Hematopoietic multipotent progenitor cell treated with erythropoietin and hydrocortisone succinate and interleukin-3 and kit ligand, for 8 days (in vitro differentiated cells): ENCODE measurements at places on chromosomes 12 and 14.

DNA sequence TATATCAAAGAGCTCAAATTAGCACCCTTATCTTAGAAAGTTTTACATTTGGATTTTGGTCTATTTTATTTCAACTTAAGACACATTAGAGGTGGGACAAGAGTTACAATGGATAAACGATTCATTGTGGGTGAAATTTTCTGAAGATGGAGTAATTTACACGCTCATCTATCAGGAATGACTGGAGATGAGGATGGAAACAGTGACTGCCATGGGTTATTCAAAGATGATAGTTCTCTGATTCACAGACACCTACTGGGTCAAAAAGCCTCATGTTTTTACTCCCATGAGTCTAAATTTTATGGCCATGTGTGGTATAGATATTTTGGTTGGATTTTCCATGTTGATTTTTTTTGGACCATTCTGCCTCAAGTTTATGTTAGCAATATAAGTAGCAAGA is 22.1 kb downstream of the SAMD4A start:
- DNase-seq, result no peak

- no peak for DNase-seq
These were observed 7.4 kb downstream of the TCP11L2 start for GRCh38 chr12:106309671-106310505.

- DNase-seq, result peak; percentile 70
These were observed 40.3 kb downstream of the SUSD6 start for GRCh38 chr14:69651664-69652063.

- no peak for DNase-seq
These were observed 374.7 kb downstream of the APAF1 start for GRCh38 chr12:99019798-99020197.

DNA sequence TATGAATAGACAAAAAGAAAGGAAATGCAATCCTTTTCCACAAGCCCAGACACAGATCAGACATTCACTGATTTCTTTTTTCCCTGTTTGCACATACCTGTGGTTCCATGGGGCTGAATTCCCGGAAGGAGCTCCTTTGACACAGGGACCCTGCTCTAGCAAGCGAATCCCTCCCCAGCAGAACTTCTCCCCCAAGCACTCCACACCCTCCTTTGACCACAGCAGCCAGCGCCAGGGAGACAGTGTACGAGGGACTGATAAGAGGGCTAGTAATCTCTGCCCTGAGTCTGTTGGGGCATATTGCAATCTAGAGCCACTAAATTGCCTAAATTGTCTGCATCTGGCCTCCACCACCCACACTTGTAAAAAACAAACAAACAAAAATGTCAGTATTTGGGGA is 83.4 kb upstream of the NTF3 start:
- peak; percentile 42 for DNase-seq

DNA sequence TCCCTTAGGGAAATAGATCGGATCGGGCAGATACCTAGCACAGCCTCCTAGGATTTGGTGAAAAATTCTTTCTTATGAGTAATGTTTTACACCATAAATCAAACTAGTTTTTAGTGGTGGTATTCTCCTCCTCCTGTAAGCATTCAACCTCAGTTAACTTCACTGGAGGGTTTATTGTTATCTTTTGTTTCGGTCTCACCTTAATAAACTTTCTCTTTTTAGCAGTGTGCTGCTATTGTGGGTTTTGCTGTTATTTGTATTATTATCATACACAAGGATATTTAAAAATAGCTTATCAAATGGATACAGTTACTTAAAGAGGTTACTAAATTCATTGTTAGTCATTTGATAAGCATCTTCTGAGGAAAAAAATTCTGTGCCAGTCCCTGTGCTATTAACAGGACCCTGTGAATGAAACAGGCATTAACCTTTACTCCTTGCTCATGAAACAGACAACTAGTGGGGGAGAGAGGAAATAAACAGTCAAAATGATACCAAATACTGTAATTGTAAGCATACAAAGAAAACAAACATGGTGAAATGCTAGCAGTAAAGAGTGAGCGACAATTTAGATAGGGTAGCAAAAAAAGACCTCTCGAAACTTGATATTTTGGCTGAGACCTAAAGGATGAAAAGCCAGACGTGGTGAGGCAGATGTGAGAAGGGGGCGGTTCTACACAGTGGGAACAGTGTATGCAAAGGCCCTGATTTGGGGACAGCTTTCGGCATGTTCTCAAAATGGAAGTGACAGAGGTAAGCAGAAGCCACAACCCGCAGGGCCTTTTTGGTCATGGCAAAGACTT is 178.7 kb upstream of the SOX5 start:
- DNase-seq, result no peak

DNA sequence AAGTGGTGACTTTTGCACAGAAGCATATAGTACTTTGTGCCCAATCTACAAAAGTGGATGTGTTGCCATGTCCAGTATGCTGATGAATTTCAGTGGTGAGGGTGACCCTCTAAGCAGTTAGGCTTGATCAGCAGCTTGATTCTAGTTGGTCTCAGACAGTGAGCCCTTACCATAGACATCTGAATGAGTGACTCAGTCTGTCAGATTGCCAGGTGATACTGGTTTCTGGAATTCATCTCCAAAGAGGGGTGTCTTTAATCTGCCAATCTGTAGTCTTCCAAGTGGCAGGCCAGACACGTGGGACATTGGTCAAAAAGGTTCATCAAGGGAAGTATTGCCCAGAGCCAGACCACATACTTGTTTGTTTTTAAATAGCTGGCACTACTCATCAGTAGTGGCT is 187.4 kb upstream of the SLC16A7 start:
- DNase-seq, result no peak

DNA sequence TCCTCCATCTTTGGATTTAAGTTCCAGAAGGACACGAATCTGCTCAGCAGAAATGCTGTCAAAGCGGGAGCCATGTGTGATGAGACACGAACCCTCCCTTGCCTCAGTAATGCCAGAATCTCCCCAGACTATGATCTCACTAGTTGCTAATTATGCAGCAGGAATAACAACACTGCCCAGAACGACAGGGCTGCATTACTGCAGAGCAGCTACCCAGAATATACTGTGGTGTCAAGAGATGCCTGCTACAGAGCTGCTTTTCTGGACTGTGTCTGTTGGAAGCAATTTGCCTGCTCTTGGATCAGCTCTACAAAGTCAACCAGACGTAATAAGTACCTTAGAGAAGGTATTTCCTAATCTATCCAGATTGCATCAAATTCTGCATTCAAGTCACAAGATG is 5.5 kb downstream of the CSRNP2 start:
- DNase-seq, result no peak

DNA sequence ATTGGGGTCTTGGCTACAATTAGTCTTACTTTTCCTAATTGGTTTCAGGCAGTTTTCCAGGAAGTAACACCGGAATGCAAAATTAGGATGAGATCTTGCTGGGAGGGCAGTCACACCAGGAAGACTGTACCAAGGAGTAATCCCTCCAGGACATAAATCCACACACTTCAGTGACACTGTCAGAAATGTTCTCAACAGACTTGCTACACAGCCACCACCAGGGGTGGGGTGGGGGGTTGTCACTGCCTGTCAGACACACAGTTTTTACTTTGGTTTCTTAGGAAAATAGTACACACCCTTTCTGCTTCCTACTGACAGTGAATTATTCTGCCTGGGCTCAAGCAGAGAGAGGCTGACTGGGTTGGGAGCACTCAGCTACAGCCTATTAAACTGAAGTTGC is 102.9 kb upstream of the CCDC196 start:
- no peak for DNase-seq

- no peak for DNase-seq
These were observed 390.1 kb upstream of the RGS6 start for GRCh38 chr14:71541973-71542690.

DNA sequence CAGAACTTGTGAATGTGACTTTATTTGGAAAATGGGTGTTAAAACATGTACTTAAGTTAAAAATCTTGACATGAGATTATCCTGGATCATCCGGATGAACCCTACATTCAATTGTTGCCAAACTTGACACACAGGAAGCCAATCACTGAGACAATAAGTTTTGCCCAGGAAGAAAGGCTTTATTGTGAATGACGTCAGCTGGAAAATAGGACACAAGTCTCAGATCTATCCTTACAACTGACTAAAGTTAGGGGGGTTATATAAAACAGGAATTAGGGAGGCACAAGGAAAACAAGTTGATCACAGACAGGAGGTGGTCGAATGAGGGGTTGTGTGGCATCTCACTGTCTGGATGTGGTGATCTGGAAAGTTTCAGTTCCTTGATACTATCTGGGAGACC is 126.9 kb downstream of the TTC8 start:
- no peak for DNase-seq

- no peak for DNase-seq
These were observed 267.3 kb downstream of the BCAT1 start for GRCh38 chr12:24681570-24681969.

GRCh38 chr12:65997056-65997455 is 133.5 kb downstream of the LLPH start:
- DNase-seq, result no peak

DNA sequence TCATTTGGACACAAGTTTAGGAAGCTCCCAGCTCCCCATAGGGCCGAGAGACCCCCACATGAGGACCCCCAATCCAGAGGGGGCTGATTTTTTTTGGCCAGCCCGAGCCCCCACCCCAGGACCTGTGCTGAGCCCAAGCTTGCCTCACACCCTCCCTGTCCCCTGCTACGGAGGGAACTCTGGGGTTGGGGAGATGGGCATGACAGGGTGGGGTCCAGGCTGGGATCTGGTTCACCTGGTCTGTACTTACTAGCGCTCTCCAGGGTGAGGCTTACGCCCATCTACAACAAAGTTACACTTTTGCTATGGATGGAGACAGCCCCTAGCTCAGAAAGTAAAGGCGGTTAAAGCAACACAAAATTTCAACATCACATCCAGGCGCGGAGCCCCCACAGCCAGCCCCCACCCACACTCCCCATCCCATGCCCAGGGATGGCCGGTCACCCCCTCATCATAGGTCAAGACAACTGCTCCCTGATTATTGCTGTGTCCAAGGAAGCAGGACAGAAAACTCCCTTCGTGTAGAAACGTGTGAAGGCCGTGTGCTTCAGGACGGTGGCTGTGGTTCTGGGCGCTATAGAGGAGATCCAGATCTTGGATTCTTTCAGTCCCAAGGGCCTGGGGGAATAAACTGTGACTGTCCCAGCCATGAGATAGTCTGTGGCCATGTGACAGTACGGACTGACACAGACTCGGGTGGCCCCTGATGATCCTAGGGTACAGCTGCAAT is 10.7 kb downstream of the SLC25A29 start:
- no peak for DNase-seq

- DNase-seq, result no peak
These were observed 30.9 kb upstream of the KLRF1 start for GRCh38 chr12:9796346-9796745.

DNA sequence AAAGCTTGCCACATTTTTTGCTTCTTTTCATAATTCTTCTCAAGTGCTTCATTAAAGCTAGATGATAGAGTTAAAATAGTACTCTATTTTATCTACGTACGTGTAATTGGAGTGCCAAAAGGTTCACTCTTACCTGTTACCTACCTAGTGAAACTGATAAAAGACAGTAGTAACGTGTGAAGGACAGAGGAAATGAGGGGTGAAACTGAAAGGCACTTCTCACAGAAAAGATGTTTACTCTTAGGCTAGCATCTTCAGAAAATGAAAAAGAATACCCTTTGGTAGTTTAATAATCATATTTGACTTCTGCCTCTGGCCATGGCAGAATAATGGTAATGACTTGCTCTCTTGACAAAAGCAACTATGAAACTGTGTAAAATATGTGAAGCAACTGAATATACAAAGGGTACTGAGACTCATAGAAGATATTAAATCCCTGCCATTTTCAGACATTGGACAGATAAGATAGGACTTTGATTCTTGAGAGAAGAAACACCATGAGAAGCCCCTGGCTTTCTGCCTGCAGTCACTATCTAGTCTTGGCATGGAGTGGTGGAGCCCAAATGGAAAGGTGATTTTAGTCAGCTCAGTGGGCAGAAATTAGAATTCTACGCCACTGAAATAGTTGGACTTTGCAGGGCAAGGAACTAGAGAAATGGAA is 6.3 kb upstream of the EVL start:
- peak; percentile 52 for DNase-seq

- no peak for DNase-seq
These were observed 37.5 kb upstream of the DTX1 start for GRCh38 chr12:113019025-113019424.

DNA sequence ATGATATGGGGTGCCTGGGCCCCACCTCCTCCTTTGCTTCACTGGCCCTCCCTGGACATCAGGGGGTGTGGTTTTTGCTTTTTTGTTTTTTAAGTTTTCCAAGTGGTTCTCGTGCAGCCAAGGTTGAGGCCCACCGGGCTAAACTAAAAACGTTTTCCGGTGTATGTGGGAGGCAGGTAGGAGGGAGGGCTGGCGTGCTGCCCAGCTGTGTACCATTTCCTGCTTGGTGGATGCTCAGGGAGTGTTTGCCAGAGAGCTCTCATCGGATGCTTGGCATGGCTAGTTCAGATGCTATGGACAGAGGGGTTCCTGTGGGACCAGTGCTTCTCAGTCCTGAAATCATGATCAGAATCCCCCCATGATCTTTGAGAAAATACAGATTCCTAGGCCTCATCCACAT is 246.4 kb downstream of the CACNA1C start:
- no peak for DNase-seq

DNA sequence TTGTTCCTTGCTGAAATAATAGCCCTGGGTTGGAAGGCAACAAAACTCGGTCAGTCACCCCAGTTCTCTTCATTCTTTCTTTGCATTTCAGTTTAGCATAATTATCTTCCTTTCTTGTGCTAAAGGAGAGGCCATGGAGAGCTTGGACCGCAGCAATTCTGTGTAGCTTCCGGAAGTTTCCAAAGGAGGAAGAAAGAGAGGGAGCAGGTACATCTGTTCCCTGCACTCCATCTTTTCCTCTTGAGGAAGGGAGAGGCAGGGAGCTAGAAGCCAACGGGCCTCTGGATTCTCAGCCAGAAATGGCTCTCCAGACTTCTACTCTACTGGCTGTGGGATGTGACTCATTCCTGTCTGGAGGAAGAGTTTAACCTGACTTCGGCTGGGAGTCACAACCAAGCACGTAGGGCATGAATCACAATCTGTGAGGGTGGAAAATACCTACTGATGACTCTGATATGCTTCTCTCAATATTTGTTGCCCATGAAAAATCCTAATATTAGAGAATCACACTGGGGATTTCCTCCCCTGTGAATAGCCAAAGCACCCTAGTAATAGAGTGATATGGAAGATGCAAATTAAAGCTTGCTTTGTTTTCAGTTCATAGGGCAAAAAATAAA is 17.0 kb downstream of the ANO6 start:
- no peak for DNase-seq

DNA sequence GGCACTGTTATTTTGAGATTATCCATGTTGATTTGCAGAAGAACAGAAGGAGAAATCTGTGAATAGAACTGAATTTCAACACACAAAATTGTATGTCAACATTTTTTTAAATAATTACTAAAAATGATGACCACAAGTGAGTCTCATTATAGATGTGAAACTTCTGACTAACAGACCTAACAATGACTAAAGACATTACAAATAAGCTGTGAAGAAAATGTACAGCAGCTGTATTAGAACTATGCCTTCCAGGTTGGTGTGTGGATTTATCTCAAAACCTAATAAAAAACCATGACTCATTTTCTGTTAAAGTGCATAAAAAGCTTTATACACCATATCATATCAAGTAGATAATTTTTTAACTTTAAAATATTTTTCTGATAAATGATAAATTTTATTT is 22.5 kb upstream of the FOXG1 start:
- no peak for DNase-seq
